ENCODE measurements at places on chromosomes 3 and 15.

DNA sequence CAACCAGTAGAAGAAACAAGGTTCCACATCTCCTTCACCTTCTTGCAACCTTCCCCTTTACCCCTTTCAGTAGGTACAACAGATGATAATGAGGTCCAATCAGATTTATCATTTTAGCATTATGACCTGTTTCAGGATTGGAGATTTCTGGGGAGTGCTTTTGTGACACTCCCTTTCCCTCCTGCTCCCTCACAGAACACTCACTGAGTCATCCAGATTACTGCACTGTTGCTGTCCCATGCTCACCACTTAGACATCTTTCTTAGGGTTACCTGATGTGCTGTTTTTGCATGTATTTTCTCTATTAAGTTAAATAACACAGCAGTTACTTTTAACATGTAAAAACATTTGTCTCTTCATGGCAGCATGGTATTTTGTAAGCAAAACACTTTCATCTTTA, 118.5 kb downstream of the MFSD1 start:
- DNase-seq = no peak

GRCh38 chr3:11159421-11159904, 5.2 kb downstream of the HRH1 start:
- no peak for DNase-seq

GRCh38 chr3:23263796-23264195, 60.7 kb downstream of the UBE2E2 start:
- DNase-seq = no peak

GRCh38 chr15:75314552-75315290, 21.1 kb upstream of the COMMD4 start:
- no peak for DNase-seq

DNA sequence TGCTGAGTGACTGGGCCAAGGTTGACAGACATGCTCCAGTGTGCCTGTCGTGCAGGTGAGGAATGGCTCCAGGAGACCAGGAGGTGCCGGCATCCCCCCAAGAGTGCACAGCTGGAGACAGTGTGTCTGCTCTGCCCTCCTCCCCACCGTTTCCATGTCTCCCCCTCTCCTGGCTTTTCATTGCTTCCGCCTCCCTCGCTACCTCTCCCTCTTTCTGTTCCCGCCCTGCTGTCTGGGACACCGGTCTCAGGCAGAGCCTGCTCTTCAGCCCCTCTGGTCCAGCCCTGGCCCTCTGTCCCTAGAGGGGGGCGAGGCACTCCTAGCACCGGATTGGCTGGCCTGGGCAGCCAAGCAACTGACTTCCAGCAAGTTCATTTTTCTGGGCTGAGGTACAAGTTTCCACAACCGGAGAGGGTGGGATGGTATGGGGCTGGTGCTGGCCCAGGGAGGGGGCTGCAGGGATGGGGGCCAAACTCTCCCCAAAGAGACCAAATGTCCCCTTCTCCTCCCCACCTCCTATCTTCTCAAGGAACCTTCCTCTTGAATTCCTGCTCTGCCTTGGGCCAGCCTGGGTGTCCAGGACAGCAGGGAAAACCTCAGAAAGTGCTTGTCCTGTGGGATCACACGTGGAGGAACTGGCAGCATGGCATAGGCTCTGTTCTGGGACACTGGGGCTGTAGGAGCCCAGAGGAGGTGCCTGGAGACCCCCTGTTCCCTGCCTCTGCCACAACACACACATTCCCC, 32.6 kb downstream of the PRKCD start:
- DNase-seq = no peak

DNA sequence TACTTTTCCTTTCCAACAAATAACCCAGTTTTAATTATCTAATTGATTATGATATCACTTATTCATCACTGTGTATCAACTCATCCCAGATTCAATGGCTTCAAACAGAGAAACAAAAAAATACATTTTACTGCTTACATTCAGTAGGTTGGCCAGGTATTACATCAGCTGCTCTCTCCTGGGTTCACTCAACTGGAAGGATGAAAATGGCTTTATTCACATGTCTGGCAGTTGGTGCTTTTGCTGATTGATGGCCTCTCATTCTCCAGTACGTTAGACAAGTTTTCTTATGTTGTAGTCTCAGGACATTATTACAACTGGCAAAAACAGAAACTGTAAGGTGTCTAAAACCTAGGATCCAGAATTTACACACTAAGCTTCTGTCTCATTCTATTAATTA, 811.0 kb upstream of the ALCAM start:
- DNase-seq = no peak

- DNase-seq = no peak
Measured at GRCh38 chr3:71392251-71392650, 191.3 kb downstream of the FOXP1 start.

DNA sequence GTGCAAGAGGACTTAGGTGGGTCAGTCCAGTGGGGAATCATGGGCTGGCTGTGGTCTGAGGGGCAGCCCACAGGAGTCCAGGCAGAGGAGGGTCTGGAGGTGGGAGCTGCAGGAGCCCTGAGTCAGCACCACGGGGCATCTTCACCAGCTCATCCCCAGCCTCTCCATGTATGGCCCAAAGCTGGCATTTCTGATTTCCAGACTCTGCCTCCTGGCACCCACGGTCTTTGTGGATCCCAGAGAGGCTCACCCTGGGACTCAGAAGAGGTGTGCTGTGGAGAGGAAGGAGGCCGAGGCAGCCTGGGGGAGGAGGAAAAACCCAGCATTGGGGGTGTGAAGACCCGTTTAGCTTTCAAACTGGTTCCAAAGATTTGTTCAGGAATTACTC, 64.5 kb upstream of the KLF13 start:
- no peak for DNase-seq

- peak; percentile 4 for DNase-seq
Measured at GRCh38 chr3:54830658-54831057, 97.2 kb downstream of the LRTM1 start.

DNA sequence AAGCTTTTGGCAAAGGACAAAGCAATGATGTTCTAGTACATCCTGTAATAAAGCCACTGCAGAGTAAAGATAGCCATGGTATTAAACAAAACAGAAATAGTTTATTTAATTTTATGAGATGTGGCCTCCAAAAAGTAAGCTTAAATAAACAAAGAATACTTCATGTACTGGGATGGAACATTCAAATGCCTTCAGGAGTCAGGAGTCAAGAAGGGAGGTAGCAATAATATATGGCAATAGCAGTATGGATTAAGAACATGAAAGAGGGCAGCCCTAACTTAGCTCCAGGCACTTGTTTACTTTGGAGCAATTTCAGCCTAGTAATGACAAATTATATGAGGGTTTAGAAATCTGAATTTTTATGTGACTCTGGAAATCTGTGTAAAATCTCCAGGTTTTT, 343.9 kb upstream of the THRB start:
- no peak for DNase-seq

- DNase-seq = no peak
Measured at GRCh38 chr15:89091627-89092220, 3.5 kb downstream of the ABHD2 start.

GRCh38 chr3:139182143-139182542, 137.5 kb upstream of the PRR23C start:
- no peak for DNase-seq

DNA sequence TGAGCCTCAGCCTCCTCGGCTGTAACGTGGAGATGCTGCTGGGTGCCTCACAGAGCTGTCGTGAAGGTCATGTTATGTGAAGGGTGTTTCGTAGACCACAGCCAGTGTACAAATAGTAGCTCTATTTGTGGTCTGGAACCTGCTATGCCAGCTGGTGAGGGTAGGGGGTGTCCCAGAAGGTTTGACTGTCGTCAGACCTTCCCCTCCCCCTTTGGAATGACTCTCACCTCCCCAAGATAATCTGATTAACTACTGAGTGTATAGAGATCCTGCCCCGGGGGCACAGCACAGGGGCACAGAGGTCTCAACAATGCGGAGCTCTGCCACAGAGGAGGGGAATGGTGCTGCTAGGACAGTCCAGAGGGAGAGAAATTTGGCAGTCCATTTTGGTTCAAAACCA, 20.5 kb downstream of the FGD5 start:
- DNase-seq = no peak

- DNase-seq = no peak
Measured at GRCh38 chr3:55708921-55709320, 221.8 kb upstream of the WNT5A start.

GRCh38 chr3:71582036-71582611, 1.4 kb downstream of the FOXP1 start:
- DNase-seq = peak; percentile 25

GRCh38 chr3:116118475-116119169, 326.7 kb downstream of the LSAMP start:
- no peak for DNase-seq

- DNase-seq = no peak
Measured at GRCh38 chr3:194357681-194358080, 6.6 kb upstream of the CPN2 start.

DNA sequence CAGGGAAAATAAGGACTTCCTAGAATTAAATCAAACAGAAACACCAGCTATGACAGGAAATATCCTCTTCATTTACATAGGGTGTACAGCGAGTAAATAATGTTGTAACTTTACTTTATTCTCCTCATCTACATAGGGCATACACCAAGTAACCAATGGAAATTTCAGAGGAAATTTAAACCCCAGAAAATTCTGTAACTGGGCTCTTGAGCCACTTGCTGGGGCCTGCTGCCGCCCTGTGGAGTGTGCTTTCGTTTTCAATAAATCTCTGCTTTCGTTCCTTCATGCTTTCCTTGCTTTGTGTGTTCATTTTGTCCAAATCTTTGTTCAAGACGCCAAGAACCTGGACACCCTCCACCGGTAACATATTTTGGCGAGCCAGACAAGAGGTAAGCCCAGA, 990.4 kb upstream of the CADM2 start:
- DNase-seq = no peak

GRCh38 chr3:112734171-112734570, 93.2 kb upstream of the CCDC80 start:
- DNase-seq = no peak

GRCh38 chr3:134074001-134074789, 44.5 kb upstream of the SLCO2A1 start:
- DNase-seq = no peak

DNA sequence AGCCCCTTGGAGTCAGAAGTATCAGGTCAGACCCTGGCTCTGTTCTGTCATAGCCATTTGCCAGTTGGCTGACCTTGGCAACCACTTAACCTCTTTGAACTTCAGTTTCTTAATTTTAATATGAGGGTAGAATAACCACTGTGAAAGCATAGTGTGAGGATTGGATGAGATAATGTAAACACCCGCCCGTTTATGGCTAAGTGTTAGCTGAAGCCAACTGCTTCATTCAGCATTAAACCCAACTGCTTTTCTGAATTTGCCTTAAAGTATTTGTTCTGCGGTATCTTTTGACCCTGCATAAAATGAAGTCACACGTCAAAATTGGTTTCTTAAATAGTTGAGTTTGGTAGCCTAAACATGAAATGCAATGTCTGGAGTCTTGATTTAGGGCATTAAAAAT, 121.5 kb upstream of the ABHD17C start:
- DNase-seq = no peak

DNA sequence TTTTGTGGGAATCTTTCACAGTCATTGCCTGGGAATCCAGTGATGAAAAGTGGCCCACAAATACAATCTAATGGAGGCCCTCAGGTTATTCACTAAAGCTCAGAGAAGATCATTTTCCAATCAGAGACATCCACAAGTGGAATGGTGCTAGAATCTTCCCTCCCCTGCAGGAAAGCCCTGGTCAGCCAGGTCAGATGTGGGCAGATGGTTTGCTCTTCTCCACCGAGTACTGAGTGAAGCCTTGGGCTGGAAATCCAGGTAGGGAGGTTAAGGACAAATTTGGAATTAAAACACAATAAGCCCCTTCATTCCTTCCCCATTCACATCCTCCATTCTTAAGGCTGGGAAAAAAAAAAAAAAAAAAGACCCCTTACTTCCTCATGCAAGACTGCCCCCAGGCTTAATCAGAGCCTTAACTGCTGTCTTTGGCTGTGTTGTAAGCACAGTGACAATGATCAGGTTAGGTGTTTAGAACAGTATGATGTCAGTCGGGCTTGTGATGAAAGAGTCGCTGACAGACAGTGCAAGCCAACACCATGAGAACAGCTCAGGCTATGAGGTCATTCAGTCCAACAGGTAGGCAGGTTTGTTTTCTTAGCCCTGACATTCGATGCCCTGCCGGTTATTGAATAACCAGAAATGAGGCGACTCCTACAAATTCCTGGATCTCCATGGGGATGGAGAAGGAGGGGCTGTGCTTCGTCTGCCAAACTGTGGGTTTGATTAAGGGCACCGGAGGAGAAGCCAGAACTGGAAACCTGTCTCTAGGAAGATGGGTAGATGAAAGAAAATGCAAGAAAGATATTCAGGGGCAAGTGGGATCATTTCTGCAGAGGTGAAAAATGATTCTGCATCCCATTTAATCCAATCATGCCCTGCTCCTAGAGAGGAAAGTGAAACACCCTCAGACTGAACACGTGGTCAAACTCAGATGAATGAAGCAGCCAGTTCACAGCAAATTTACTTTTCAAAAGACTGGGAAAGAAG, 23.5 kb upstream of the HES1 start:
- no peak for DNase-seq

- DNase-seq = no peak
Measured at GRCh38 chr3:62718515-62719320, 156.5 kb downstream of the CADPS start.

GRCh38 chr3:121730940-121731687, 18.4 kb downstream of the GOLGB1 start:
- no peak for DNase-seq

DNA sequence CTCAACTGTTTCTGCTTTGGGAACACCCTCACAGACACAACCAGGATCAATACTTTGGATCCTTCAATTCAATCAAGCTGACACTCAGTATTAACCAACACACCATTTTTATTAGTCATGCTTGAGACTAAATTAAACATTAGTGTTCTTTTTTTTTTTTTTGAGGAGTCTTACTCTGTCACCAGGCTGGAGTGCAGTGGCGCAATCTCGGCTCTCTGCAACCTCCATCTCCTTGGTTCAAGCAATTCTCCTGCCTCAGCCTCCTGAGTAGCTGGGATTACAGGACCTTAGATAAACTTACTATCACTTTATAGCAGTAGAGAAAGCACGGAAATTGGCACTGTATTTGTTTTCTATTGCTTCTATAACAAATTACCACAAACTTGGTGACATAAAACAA, 2.0 kb upstream of the RAB11A start:
- no peak for DNase-seq

- no peak for DNase-seq
Measured at GRCh38 chr15:39312984-39313383, 267.9 kb upstream of the THBS1 start.

GRCh38 chr3:155646128-155646527, 98.7 kb downstream of the PLCH1 start:
- DNase-seq = no peak

DNA sequence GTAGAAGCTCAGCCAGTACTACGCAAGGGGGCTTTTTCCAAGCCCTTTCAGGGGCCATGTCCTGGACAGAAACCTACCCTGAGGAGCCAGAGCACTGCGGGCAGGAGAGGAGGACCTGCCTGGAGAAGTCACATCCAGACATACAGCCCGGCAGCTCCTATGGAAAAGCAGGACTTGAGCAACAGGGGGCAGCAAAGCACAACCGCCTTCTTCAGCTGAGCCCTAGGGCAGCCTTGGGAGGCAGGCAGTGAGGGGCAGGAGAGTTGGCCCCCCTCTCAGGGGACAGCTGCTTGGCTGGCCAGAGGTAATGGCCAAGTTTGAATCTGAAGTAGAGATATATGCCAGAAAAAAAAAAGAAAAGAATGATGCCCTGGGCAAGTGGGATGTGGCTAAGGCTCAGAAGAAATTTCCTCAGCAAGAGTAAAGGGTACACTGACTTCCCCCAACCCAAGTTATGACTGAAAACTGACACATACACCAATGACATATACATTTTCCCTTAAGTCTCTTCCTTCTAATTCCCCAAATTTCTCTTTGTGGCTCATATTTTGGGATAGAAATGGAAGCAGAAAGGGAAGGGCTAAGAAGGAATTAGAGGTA, 56.9 kb downstream of the CYP19A1 start:
- DNase-seq = no peak

- DNase-seq = no peak
Measured at GRCh38 chr3:131549340-131549739, 46.6 kb upstream of the MRPL3 start.
